Esophagus squamous epithelium (tissue), 5 donors: ENCODE measurements at places on chromosomes 13 and 19. TPM values are rescaled to one million over a fixed set of nuclear protein-coding genes. Genes with fewer than 3 reads are reported as not detected.

DNA sequence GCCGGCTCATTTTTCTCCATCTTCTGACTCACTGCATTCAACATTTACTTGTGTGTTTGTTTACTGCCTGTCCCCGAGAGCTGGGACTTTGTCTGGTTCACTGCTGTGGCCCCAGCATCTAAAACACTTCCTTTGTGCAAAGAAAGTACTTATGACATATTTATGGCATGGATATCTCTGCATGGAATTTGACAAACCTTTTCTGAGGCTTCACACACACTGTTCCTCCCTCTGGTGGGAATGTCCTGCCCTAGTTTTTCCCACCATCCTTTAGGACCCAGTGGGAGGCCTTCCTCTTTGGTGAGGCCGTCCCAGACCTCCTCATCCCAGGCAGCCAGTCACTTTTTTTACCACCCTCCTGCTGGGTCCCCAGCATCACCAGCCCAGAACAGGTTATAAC, 1.4 kb upstream of the SRRM5 start:
- no peak for DNase-seq

DNA sequence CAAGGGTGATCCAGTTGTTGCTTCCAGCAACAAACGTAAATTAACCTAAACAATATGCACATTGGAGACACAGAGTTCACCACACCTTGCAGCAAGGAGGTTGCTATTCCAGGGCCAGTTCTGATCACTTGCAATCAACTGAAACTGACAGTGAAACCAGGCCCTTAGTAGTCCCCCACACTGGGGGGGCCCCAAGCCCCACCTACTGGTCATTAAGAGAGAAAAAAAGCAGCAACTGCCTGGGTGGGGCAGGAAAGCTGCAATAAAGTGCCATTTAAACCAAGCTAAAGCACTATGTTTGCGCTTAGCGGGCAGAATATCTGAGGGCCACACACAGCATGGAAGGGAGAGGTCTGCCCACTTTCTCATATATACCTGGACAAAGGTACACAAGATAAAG, 51.5 kb downstream of the ATP7B start:
- no peak for DNase-seq

DNA sequence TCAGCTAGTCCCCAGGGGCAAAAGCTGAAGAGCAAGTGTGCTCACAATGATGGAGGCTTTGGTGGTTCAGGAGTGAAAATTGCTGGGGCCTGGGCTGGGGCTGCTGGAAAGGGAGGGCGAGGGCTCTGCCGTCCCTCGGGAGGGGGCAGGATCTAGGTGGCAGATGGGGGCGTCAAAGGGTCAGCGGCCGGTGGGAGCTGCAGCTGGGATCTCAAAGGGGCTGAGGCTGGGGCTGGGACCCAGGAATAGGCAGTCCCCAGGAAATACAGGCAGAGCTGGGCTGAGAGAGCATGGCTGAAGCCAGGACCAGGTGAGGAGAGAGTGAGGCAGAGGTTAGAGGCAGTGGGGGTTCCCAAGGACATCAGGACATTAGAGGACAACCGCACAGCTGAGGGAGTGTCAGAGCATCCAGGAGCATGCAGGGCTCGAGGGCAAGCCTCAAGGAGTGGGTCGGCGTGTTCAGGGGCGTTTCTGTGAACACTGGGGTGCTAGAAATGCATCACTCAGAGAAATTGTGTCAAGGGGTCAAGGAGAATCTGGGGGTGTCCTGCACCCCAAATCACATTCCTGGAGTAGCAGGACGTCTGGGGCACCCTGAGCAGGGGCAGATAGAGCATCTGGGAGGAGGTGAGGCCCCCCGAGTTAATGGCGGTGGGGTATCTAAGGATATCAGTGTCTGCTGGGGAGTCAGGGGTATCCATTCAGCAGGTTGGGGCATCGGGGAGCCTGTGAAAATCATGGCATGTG, 1.2 kb upstream of the SYNE4 start:
- DNase-seq, result no peak

DNA sequence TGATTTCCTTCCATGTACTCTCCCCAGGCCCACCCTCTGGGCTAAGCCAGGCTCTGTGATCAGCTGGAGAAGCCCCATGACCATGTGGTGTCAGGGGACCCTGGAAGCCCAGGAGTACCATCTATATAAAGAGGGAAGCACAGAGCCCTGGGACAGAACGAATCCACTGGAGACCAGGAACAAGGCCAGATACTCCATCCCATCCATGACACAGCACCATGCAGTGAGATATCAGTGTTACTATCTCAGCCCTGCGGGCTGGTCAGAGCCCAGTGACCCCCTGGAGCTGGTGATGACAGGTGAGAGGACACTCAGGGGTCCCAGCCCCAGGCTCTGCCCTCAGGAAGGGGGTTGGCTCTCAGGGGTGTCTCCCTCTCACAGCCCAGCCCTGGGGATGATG, 27.5 kb upstream of the KIR3DL3 start:
- no peak for DNase-seq

GCDH gene
- 44.1 TPM for total RNA-seq

PRR22 gene
- 2.2 TPM for total RNA-seq

IGFL3 gene
- total RNA-seq, result not detected

CXCL17 gene
- total RNA-seq, result 97.7 TPM
